COLO829 (cell line): ENCODE measurements at places on chromosomes 5 and 9.

DNA sequence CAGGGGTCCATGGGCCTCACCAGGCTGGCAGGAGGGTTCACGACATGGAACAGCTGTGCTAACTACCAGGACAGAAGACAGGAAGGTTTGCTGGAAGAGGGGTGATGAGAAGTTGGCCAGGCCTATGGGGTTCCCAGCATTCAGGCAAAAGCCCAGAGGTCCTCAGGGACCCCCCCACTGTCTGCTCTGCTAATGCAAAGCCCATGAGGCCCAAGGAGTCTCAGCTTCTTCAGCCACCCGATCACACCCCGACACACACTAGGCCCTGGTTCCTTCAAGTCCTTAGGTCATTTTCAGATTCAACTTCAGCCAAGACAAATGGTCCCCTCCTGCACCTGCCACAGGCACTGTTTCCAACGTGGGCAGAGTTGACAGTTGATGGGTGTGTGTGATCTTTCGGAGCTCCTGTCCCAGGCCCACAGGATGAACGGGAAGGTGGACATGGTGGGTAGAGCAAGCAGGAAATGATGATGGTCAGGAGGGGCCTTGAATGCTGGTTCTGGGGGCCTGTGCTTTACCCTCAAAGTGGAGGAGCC lies 20.4 kb downstream of the ADAMTS2 start:
- no peak for DNase-seq

- DNase-seq: no peak
Observed at GRCh38 chr5:79886925-79887655, 104.0 kb downstream of the MTX3 start.

DNA sequence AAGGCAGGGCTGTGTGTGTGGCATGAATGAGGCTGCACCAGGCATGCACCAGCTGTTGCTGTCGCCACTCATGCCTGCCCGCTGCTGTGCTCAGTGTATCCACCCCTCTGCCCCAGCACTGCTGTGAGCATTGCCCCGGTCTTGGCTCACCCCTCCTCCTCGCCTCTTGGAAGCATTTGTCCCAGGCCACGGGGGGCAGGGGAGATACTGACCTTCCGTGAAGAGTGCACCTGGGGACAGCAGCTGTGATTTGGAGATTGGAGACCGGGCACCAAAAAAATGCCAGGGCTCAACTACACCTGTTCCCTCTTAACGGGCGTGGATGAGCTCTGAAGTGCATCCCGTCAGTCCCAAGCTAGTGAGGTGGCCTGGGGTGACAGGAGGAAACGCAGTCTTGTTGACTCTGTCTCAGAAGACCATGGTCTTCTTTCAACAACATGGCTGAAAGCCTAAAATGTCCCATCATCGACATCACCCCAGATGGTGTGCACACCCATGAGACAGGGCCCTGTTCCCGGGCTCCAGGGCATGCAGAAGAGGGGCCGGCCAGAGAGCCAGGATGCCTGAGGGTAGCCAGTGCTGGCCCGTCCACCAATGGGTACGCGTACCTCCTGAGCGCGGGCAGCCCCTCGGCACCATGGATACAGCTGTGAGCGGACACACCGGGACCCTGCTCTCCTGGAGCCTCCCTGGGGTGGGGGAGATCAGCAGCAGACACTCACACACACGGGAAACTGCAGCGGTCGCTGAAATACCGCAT lies 115.8 kb downstream of the COL5A1 start:
- no peak for DNase-seq

- DNase-seq: no peak
Observed at GRCh38 chr5:32109236-32109635, 64.9 kb downstream of the GOLPH3 start.

DNA sequence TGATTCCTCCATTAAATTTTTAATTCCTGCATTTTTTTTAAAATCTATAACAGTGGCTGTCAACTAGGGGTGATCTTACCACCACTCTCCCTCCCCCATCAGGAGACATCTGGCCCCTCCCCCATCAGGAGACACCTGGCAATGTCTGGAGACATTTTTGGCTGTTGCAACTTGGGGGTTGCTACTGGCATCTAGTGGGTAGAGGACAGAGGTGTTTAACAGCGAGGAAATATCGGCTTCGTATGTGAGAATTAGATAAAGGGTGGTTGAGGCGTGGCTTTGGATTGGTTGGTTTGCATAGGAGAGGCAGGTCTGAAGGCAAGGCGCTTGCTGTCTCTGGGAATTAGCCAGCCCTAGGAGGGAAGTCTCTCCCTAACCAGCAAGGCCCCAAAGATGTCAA lies 10.5 kb downstream of the CDHR2 start:
- DNase-seq: no peak

- peak; percentile 22 for DNase-seq
Observed at GRCh38 chr5:72018143-72018803, 89.0 kb upstream of the MAP1B start.

DNA sequence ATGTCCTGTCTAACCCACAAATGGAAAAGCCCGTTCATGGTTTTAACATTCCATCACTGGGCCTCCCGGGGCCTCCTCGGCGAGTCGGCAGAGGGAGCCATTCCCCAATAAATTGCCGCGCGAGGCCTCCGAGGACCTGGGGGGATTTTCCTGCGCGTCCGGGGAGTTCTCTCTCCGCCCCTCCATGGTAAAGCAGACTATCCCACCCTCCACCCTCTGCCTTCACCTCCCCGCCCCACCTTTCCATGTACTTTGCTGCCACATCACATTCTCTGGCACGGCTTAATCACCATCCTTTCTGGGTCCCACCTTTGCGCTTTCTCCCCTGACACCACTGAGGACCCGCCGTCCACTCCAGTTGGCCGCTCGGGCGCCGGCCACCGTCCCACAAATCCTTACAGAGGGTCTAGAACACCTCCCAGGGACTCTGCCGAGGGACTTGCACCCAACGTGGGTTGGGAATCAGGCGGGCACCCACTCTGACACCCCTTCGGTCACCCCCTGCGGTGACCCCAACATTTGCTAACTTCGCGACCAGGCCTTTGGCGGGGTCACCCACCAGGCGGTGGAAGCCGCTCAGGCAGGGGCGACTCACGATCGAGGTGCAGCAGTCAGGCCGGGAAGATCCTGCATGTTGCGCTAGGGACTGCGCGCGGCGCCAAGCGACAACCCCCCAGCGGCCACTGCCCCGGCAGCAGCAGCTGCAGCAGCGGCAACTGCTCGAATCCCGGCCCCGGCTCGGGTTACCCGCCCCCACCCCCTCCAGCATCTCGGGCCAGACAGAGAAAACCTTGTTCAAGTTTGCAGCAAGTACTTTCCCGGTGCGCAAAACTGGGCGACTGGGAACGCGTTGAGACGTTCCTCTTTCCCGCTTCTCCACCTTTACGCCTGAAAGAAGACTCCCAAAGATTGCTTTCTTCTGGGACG lies at the start of gene MEGF10:
Gene MEGF10 (plus strand): TSS at position 778 of the 927 bp plus-strand sequence. CDS start 40,513 bp downstream, outside the sequence.
- peak; percentile 63 for DNase-seq

DNA sequence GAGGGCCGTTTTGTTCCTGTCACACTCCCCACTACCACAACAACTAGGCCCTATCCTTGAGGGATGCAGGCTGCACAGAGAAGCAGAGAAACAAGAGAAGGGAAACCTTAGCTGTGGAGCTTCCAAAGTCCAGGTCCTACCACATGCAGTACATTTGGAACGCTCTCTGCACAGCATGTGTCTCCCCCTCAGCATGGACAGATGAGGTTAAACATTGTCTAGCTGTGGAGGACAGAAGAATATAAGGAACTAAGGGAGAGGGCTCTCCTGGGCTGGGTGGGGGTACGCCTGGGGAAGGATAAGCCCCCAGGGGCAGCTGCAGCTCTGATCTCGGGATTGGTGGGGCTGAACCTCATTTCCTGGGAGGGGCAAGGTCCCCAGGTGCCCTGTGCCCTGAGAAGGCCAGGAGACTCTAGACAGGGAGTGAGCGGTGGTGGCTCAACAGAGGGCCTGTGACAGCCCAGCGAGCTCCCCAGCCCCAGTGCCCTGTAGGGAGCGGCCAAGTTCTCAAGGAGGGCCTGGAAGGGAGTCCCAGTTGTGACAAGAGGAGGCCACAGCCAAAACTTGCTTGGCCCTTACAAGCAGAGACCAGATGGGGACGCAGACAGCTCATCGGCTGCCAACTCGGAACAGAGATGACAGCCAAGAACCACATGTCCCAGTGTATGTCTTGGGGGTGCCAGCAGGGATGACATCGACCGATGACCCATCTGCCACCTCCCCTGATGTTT lies 30.1 kb downstream of the TSPAN17 start:
- DNase-seq: no peak

GRCh38 chr5:163106098-163106497 lies 331.3 kb upstream of the CCNG1 start:
- no peak for DNase-seq

DNA sequence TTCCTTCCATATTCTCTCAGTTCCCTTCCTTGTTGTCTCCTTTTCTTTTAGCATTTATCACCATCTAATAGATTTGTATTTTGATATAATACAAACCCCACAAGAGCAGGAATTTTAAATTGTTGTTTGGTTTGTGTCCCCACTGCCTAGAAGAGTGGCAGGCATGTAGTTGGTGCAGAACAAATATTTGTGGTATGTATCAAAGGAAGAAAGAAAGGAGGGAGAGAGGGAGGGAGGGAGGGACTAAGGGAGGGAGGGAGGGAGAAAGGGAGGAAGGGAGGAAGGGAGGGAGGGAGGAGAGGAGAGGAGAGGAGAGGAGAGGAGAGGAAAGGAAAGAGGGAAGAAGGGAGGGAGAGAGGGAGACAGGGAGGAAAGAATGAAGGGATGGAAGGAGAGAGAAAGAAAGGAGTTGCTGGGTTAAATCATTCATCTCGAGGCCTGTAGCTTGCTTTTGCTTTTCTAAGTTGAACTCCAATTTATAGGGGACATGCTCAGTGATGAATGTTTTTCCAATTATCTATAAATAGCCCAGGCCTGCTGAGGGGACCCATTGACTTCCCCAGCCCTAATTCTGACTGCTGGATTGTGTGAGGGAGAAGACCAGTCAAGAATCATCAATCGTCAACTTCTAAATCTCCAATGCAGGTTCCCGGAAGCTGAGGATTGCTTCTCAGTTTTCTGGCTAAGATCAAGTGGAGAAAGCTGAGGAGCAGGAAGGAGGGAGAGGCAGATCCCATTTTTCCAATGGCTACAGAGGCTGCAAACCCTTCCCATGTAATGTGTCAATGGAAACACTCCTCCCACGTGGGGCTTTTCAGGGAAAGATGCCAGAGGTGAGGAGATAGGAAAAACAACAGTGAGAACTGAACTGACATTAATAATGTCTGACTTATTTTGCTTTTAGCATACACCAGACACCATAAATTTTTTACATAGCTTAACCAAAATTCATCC lies 320.7 kb downstream of the ASTN2 start:
- no peak for DNase-seq

- DNase-seq: no peak
Observed at GRCh38 chr9:7791394-7791793, 8.2 kb downstream of the DMAC1 start.

DNA sequence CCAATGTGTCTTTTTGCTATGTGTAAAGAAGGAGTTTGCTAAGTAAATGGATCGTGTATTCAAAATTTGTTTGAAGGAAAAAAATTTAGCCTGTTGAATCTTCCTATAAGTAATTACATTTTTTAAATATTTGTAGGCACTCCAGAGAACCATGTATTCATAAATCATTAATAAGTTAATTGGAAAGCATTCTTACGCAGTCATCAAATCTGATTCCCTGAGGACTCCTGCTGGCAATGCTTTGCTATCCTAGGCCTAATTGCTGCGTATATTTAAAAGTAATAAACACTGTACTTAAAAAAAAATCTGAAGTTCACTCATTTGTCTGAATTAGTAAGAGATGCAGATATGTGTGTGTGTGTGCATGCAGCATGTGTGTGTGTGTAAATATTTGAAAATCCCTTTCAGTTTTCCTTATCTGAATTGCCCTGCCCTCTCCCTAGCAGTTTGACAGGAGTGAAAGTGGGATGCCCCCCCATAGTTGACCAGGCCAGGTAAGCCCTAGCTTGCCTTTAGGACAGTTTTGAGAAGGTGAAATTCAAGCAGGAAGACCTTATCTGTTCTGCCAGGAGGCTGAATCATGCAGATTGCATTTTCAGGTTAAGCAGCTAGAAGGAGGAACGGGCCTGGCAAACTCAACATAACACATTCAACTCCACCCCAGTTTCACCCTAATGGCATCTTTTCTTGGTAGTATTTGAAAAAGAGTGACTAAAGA lies 81.2 kb upstream of the DNAH5 start:
- DNase-seq: no peak

GRCh38 chr5:135723491-135723890 lies 111.0 kb upstream of the SLC25A48 start:
- no peak for DNase-seq

- DNase-seq: no peak
Observed at GRCh38 chr9:97474372-97474925, 27.0 kb upstream of the TMOD1 start.

- no peak for DNase-seq
Observed at GRCh38 chr9:35951736-35952135, 6.2 kb downstream of the OR2S2 start.

- no peak for DNase-seq
Observed at GRCh38 chr9:96084331-96084734, 208.8 kb downstream of the ERCC6L2 start.

GRCh38 chr5:172433071-172433470 lies 21.3 kb downstream of the SH3PXD2B start:
- DNase-seq: no peak

DNA sequence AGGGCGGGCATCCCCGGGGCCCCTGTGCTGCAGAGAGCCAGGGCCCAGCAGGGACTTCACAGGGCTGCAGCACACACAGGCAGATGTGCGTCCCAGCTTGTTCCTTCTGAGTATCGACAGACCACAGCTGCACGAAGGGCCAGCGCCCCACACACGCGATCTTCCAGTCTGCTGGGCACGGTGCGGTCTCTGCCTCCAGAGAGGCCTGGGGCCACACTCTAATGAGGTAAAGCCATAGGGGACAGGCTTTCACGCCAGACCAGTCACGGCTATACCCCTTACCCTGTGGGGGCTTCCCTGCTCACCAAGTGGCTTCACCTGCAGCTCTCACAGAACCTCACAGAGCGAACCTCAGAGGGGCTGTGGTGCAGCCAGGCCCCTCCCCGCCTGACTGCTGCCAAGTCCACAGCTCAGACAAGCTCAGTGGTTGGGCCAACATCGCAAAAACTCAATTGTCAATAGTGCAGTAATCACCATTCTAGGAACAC lies 82.2 kb downstream of the SHB start:
- no peak for DNase-seq

DNA sequence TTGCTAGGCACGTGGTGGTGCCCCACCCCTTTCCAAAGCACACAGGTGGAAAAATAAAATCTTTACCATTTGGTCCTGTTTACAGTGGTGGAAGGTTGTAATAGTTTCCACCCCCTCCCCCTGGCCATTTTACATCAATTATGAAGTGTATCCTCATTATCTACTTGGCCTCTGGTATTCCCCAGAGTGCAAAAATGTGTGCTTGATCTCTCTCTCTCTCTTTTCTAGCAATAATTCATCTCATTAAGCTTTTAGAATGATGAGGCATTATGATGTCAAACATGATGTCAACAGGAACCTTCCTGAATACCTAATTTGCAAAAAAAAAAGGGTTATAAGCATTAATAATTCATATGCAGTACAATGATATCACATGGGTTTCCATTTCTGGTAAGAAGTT lies 3.1 kb downstream of the PDE8B start:
- no peak for DNase-seq

DNA sequence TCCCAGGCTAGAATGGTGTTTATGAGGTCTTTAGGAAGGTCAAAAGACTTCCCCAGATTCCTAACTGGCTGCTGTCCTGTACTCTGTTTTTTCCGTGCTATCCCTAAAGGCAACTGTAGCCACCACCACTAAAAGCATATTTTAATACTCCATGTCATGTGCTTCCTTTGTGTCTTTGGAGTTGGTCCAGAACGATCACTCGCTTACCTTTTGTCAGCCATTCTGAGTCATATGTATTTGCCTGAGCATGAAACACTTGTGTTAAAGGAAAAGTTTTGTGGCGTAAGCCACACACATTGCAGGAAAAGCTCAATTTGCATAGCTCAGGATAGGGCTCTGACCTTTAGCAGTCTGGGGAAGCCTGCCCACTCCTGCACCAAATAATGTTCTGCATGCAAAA lies 299.6 kb downstream of the NTRK2 start:
- no peak for DNase-seq
